Mucosa of gallbladder (tissue), 1 donor: ENCODE measurements at places on chromosomes 11 and 22. TPM values are rescaled to one million over a fixed set of nuclear protein-coding genes. Genes with fewer than 3 reads are reported as not detected.

The C11orf42 gene
- total RNA-seq: not detected

The CBX7 gene
- total RNA-seq: 76.5 TPM

DNA sequence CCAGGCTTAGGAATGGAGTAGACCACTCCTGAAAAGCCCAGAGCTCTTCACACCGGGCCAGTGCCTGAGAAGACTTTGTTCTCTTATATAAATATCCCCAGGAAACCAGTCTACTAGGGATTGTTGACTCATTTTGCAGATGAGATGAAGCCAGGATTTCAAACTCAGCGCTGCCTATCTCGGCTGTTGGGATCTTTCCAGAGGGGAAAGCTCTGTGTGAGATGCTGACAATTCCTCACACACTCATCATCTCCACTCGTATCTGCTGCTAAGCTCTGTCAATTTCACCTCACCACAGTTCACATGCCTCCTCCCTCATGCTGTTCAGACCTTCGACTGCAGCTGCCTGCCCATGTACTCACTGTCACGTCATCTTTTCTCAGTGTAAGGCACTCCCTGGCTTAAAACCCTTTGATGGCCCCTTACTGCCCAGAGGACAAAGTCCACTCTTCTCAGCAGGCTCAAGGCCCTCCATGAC, 12.5 kb downstream of the USH1C start:
- DNase-seq: peak; percentile 49

- DNase-seq: no peak
Observed at GRCh38 chr11:74204701-74205100, 33.6 kb downstream of the PPME1 start.

- no peak for DNase-seq
Observed at GRCh38 chr22:50418624-50419023, 56.2 kb downstream of the SBF1 start.

DNA sequence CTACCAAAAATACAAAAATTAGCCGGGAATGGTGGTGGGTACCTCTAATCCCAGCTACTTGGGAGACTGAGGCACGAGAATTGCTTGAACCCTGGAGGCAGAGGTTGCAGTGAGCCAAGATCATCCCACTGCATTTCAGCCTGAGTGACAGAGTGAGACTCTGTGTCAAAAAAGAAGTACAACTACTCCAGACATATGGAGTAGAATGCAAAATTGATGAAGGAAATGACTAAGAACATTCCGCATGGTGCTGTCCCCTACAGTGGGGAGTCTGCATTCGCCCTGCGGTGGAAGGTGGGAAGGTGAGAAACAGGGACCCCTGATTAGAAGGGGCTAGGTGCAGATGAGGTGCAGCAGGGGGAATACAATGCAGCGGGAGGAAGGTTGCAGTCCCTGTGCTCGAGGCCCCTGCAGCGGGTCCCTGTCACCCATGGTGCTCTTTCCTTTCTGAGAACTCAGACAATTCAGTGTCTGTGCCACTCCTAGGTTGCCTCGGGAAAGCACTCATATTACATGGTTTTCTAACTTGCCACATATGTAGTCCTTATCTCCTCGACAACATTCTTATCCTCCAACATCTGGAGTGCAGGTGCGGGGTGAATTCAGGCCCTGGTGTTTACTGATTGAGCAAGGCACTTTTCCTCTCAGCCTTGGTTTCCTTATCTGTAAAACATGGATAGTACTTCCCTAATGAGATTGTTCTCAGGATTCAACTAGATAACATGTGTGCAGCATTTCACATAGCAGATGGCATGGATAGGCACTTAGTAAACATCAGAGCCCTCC, 5.2 kb downstream of the POLD4 start:
- no peak for DNase-seq

- no peak for DNase-seq
Observed at GRCh38 chr11:32817852-32818183, 11.9 kb upstream of the PRRG4 start.

- no peak for DNase-seq
Observed at GRCh38 chr11:98056945-98057344, 963.8 kb upstream of the CNTN5 start.
